ENCODE measurements at places on chromosomes 4 and X. TPM values are rescaled to one million over a fixed set of nuclear protein-coding genes. Genes with fewer than 3 reads are reported as not detected.

DAPP1 gene
- total RNA-seq, result 41.9 TPM

MTCP1 gene
- total RNA-seq, result 1.9 TPM

ARL13A gene
- not detected for total RNA-seq

BRS3 gene
- not detected for total RNA-seq

ZRSR2 gene
- total RNA-seq, result 18.6 TPM

UGT2A2 gene
- not detected for total RNA-seq

FAM184B gene
- not detected for total RNA-seq

ENPP6 gene
- total RNA-seq, result 1.1 TPM

PFKFB1 gene
- not detected for total RNA-seq

Measured in spleen (tissue), 13 donors.